NCI-H460 (cell line): ENCODE measurements at places on chromosomes 5 and 9. TPM values are rescaled to one million over a fixed set of nuclear protein-coding genes. Genes with fewer than 3 reads are reported as not detected.

KDM4C gene
- total RNA-seq: 10.5 and 13.5 TPM in 2 replicates

OR1Q1 gene
- total RNA-seq: not detected in 2 replicates

CKMT2 gene
- total RNA-seq: not detected in 2 replicates

MYORG gene
- 0.61 and 0.79 TPM in 2 replicates for total RNA-seq
